ENCODE measurements at places on chromosomes 5 and 9. TPM values are rescaled to one million over a fixed set of nuclear protein-coding genes. Genes with fewer than 3 reads are reported as not detected.
A peak's percentile ranks its signal among the peaks of the same experiment; 100 is the strongest.

Gene FOXI1
- polyA plus RNA-seq, result not detected

GRCh38 chr9:87519461-87519860 lies 21.8 kb downstream of the DAPK1 start:
- DNase-seq, result no peak

- DNase-seq, result no peak
Measured at GRCh38 chr9:97591535-97591934, 41.6 kb downstream of the TSTD2 start.

- DNase-seq, result no peak
Measured at GRCh38 chr5:7464182-7464581, 68.2 kb downstream of the ADCY2 start.

- DNase-seq, result no peak
Measured at GRCh38 chr5:151719228-151720000, 32.7 kb upstream of the SPARC start.

DNA sequence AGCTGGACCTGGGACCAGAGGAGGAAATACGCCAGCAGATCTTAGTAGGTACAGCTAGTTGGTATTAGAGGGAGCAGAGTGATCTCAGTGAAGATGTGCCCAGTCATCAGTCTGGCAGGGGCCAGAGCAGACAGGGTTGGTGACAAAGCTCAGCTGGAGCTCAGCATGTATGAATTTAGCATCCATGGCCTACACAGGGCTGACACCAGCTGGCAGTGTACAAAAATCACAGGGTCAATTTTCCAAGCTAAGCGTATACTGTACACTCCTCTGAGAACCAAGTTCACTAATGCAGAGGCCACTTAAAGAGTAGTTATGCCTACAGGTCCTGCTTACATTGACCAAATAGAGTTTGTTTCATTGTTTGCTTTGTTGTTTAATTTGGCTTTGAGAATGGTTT lies 146.6 kb downstream of the SLC24A2 start:
- no peak for DNase-seq

DNA sequence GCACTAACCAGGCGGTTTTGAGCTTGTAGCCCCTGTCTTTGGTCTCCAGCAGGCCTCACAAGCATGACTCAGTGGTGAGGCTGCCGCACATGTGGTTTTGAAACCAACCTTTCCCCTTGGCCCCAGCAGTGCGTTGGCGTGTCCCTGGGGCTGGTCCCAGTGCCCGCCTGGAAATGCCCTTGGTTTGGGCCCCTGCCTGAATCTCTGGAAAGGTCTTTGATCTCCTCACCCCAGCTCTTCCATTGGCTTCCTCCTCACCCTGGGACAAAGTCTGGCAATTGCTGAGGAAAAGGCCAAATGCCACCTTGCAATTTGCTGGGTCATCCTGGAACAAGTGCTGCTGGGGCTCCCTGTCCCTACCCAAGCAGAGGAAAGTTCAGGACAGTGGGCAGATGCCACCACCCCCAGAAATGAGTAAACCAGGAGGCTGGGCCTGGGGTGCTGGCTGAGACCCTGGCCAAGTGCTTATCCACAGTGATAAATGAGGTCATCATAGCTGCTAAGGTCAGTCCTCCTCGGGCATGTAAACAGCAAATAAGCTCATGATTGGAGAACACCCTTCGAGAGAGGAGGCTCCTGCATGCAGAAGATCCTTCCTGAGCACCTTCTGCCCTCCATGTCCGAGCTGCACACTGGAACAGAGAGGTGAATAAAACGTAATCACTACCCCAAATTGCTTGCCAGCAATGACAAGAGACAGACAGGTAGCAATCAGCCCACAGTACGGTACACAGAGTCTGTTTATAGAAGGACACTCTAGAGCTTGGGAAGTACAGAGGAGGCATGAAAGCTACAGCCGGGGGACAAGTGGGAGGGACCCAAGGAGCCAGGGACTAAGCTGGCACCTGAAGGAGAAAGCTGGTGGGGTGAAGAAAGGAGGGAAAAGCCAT lies 98.9 kb upstream of the CPEB4 start:
- DNase-seq, result peak; percentile 33

DNA sequence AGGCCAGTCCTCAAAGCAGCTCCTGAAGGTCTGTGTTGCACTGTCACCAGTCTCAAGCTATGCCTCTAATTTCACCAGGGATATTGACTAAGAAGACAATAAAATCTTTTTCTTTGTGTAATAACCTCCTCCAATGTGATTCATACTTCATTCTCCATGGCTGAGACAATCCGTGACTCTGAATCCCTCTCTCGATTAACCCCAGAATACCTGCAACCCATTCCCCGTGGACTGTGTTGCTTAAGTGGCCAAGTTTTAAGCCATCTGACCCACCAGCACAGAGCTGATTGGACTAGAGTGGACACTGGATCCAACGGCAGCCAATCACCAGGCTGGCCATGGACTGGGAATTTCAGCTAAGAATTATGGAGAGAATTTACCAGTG lies 5.4 kb upstream of the CCIN start:
- DNase-seq, result no peak

GRCh38 chr9:119639287-119639955 lies 270.2 kb upstream of the BRINP1 start:
- DNase-seq, result no peak

DNA sequence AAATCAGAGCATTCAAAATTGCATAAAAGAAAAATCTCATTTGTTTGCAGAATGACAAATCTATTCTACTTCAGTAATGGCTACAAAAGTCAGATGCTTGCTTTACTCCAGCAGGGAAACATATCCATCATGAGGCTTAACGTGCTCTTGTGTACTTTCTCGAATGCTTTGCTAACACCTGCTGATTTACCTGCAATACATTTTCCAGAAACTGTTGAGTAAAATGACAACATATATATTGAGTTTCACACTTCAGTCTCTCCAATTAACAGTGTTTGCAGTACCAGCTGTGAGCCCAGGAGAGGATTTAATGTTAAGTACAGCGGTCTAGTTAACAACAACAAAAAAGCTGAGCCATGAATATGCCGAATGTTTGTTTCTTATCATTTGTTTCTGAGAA lies 391.5 kb upstream of the SMC2 start:
- DNase-seq, result no peak

DNA sequence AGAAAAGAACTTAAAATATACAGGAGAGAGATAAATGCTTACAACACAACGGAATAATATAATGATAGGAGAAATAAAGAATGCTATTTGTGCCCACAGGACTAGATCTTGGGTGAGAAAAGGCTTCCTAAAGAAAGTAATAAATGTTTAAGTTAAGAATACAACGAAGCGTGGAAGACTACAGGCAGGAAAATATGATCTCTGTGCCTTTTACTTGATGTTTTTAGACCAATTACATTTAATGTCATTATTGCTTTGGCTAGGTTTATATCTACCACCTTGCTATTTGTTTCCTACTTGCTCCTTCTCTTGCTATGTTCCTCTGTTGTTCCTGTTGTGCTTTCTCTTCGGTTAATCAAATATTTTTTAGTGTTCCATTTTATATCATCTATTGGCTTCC lies 80.2 kb upstream of the GOLGA1 start:
- DNase-seq, result no peak

Data from AG04450 (cell line).